ENCODE measurements at places on chromosomes 3 and 15.

DNA sequence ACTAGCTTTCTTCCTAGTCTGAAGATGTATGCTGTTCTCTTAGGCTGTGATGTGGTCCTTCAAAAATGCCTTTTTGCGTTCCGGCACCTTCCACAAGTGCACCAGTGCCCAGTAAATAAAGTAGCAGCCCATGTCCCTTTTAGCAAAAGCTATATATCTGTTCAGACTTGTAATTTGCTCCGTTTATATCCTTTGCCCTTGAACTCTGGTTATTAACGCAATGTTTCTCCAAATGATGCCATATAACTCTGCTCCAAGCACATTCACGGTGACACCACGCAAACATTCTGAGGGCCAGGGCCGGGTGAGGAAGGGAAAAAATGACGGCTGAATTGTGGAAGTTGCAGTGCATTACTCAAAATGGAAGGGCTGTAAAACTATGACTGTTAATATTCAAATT is 1001.1 kb upstream of the NR2F2 start:
- DNase-seq, result no peak

DNA sequence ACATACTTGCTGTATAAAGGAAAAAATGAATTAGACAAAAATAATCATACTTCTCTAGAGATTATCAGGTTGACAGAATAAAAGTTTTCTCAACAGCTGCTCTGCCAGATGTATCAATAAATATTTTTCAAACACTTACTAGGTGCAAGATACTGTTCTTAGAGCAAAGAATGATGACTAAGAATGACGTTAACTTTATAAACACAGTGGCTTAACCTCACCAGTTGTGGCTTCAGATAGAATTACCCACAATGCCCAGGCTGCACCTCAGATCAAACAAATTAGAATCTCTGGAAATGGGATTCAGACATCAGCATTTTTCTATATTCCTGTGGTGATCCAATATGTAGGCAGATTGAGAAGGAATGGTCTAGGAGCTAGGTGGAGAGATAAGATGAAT is 422.4 kb upstream of the ATP11B start:
- no peak for DNase-seq

DNA sequence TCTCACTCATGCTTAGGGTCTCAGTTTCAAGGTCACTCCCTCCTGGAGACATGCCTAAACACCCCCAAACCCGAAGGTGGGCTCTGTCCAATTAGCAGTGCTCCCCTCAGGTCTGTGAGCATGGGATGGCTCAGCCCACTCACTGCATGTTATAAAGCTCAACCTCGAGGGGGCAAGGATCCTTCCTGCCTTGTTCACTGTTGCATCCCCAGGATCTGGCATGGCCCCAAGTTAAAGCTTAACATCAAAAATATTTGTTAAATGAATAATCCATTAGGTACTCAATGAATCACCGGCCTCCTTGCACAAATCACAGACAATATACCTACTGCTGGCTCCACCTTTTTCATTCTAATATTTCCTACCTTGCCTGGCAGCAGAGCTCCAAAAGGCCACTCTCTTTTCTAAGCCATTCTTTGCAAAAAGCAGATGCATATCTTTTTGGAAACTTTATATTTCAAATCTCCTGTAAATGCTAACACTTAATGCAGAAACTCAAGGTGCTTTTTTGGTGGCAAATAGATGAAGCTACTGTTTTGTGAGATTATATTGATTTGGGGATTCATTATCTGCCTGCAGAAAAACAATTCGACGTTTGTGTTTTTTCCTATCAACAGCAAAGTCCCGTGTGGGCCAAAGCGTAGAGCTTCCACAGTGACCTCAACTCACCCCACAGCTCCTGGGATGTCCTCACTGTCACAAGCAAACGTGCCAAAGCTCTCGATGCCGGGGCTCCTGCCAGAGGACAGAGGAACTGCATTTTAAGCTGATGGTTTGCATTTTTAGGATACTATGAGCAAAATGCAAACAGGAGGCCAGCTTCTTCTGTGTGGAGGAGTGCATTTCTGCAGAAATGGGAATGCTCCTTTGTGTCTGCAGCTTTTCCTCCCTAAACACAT is 35.4 kb downstream of the PCOLCE2 start:
- DNase-seq, result no peak

GRCh38 chr3:33807191-33807590 is 8.8 kb downstream of the PDCD6IP start:
- no peak for DNase-seq

DNA sequence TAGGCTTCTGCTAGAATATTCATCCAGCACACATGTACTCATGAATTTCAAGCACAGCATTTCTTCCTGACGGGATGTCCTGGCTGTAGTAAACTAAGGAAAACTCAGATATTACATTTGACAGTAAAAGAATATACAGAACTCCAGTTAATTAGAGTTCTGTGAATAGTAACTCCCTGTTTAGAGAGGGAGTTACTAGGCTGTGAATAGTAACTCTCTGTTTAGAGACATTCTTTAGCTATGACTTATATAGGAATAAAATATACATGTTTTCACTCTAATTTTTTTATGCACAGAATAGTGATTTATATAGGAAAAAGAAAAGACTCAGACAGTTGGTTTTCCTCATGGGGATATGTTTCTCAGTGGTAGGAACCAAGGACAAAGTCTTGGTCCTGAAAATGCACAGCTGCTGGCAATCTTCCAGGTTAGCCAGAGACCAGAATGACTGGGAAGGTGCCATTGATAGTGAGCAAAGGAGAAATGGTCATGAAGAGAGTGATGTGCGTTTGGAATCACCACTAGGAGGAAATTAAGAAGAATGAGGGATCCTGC is 480.7 kb upstream of the THBS1 start:
- no peak for DNase-seq

GRCh38 chr3:14779069-14779685 is 39.6 kb upstream of the FGD5 start:
- no peak for DNase-seq

DNA sequence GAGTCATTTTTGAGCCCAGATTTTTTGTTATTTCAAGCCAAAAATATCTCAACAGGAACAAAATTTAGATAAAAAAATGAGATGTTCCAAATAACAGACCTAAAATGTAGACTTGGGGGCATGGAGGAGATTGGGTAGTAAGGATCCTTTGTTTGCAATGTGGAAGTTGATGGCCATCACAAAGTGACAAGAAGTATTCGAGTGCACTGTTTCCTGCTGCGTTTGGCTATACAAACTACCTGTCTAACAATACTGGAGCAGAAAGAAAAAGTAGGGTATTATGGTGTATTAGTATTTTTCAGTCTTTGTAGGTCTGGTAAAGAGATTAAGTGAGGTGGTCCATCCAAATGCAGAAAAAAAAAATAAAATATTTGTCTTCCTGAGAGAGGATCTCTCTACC is 284.2 kb downstream of the C3orf38 start:
- DNase-seq, result peak; percentile 51

- no peak for DNase-seq
Observed at GRCh38 chr3:72655723-72656122, 192.5 kb downstream of the SHQ1 start.

GRCh38 chr3:7397097-7397496 is 536.2 kb downstream of the GRM7 start:
- DNase-seq, result no peak

GRCh38 chr3:170966495-170966894 is 58.1 kb upstream of the EIF5A2 start:
- no peak for DNase-seq

All from OCI-LY7 (cell line).